Suppressor macrophage (primary cell): ENCODE measurements at places on chromosomes 13 and 19.
A peak's percentile ranks its signal among the peaks of the same experiment; 100 is the strongest.

DNA sequence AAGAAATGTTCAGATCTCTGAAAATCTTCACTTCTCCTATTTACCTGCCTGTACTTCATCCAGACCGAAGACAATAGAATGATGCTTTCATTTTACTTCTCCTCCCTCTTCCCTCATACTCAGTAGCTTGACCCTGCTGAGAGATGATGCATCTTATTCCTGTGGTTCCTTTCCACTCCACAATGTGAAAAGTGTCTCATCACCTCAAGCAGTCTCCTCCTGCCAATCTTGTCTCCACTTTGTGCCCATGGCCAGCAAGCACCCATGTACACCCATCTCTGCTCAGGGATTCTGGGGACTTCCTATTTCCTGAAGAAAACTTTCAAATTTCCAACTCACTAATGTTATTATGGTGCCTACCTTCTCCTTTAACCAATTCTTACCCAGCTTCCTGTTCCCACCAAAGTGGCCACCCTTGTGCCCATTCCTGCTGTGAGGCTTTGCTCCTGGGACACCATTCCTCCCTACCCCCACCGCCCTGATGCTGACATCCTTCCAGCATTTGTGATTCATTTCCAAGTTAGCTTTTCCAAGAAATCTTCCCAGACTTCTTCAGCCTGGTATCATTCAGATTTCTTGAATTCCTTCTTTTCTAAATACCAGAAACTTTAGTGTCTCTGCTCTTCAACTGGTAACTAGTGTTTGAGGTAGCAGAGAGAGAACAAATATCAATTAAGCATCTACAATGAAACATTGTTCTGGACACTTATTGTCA lies 212.5 kb downstream of the POSTN start:
- no peak for DNase-seq

DNA sequence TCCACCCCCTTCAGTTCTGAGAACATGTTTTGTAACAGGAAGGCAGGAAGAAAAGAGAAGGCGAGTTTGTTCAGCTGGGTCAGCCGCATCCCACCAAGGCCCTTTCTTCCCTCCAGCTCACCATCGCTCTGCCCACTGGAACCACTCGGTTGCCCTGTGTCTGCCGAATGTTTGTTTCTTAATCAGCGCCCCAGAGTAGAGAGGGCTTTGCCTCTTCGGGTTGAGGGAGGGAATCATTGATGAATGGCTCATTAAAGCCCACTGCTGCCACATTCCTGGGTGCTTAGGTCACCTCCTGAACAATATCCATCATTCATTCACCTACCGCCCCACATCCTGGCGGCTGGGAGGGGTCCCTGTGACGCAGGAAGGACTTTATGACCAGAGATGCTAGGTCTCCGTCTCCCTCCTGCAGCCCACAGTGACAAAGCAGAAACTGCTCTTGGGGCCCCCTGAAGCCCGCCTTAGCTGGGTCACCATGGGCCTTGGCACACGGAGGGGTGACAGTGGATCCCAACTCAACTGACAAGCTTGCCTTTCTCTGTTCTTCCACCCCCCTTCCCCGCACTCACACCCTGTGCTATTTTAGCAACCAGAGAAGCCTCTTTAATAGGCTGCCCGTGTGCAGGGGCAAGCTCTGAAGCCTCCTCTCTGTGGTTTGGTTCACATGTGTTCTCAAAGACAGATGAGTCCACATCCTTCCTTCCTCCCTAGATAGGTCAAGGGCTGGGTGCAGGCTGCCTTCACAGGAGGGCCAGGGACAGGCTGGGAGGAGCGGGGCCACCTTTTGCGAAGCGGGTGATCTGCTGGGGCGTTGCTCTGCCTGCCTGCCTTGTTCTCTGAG lies 46.2 kb downstream of the ACTN4 start:
- DNase-seq: peak; percentile 27

- no peak for DNase-seq
These were observed 117.7 kb downstream of the FREM2 start for GRCh38 chr13:38804536-38804935.

GRCh38 chr13:36973621-36974295 lies 25.4 kb downstream of the ALG5 start:
- no peak for DNase-seq

DNA sequence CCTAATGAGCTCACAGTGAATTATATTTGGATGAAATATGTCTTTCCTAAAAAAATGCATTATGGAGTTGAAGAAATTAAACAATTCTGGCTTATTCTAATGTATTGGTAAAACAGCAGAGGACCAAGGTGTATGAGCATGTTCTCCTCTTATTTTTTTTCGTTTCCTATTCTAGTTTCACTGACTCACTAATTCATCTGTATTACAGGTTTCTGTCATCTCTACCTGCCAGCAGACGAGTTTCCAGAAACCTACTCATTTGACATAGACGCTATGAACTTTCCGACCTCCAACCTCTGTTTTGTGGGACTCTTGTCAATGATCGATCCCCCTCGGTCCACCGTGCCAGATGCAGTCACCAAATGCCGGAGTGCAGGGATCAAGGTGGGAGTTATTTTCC lies 20.3 kb downstream of the ATP12A start:
- DNase-seq: no peak

GRCh38 chr13:102680842-102681740 lies 13.8 kb downstream of the METTL21C start:
- DNase-seq: peak; percentile 30
